ENCODE measurements at places on chromosomes 16 and 17. TPM values are rescaled to one million over a fixed set of nuclear protein-coding genes. Genes with fewer than 3 reads are reported as not detected.

DNA sequence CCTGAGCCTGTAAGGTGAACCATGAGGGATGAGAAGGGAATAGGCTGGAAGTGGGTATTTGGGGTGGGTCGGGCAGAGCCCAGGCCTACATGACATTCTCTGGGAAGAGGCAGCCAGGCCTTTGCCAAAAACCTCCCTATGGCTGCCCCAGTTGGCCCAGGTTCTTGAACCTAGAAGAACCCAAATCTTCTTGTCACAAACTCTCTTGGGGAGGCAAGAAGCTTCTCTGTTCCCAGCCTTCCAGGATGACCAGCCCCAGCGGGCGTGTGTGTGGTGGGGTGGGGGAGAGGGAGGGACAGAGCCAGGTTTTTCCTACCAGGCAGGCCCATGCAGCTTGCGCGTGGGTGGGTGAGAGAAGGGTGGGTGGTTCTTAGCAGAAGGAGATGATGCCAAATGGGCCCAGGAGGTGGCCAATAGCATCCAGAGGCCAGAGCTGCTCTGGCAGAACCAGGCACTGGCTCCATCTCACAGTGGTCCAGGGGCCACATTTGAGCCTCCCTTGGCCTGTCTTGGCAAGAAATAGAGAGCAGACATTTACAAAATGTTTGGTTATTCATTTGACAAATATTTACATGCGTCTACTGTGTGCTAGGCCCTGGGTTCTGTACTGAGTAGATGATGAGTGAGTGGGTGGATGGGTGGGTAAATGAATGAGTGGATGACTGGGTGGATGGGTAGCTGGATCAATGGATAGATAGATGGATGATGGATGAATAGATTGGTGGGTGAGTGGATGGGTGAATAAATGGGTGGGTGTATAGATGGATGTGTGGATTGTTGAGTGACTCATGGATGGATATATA, 44.3 kb upstream of the PLCG2 start:
- H3K27ac ChIP-seq: no peak overlapping the region
- no peaks in the 10 kb centered on the region for H3K27me3 ChIP-seq
- H3K36me3 ChIP-seq: no peaks in the 10 kb centered on the region
- peaks cover 24% of the 10 kb centered on the region for H3K4me1 ChIP-seq
- H3K4me3 ChIP-seq: no peak overlapping the region
- DNase-seq: no peak

DNA sequence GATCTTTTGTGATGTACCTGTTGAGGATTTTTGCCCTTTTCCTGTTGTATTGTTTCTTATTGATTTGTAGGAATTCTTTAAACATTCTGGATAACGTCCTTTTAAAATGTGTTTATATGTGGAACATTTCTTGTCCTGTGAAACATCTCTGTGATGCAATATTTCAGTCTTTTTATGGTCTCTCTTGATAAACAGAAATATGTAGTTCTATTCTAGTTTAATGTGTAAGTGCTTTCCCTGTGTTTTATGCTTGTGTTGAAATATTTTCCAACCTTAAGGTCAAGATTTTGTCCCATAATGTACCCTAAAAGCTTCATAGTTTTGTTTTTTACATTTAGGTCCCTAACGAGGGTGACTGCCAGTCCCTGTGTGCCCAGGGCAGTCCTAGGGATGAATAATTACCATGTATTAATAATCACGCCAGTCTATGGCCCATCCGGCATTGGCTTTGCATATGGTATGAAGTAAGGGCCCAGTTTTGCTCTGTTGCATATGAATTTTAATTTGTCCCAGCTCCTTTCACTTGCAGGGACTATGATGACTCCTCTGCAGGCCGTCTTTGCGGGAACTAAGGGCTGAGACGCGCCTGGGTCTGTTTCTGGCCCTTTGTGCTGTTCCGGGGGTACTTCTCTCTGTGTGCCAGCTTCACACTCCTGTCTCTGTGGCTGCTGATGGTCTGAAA, 44.2 kb downstream of the RPTOR start:
- no peak overlapping the region for H3K27ac ChIP-seq
- DNase-seq: no peak
- no peaks in the 10 kb centered on the region for H3K27me3 ChIP-seq
- H3K4me1 ChIP-seq: peaks cover 5% of the 10 kb centered on the region
- H3K4me3 ChIP-seq: no peak overlapping the region
- H3K36me3 ChIP-seq: no peaks in the 10 kb centered on the region

The CCR7 gene
- polyA plus RNA-seq: not detected

GRCh38 chr16:27441998-27442397, 40.0 kb downstream of the IL21R start:
- no peaks in the 10 kb centered on the region for H3K4me1 ChIP-seq
- no peak overlapping the region for H3K4me3 ChIP-seq
- H3K36me3 ChIP-seq: no peaks in the 10 kb centered on the region
- H3K27ac ChIP-seq: no peak overlapping the region
- DNase-seq: no peak
- H3K27me3 ChIP-seq: peaks cover 27% of the 10 kb centered on the region

All from stomach (tissue), 19 donors.